Activated naive CD8-positive, alpha-beta T cell treated with anti-CD3 and anti-CD28 coated beads for 36 hours (primary cell): ENCODE measurements at places on chromosomes 7 and 10.

DNA sequence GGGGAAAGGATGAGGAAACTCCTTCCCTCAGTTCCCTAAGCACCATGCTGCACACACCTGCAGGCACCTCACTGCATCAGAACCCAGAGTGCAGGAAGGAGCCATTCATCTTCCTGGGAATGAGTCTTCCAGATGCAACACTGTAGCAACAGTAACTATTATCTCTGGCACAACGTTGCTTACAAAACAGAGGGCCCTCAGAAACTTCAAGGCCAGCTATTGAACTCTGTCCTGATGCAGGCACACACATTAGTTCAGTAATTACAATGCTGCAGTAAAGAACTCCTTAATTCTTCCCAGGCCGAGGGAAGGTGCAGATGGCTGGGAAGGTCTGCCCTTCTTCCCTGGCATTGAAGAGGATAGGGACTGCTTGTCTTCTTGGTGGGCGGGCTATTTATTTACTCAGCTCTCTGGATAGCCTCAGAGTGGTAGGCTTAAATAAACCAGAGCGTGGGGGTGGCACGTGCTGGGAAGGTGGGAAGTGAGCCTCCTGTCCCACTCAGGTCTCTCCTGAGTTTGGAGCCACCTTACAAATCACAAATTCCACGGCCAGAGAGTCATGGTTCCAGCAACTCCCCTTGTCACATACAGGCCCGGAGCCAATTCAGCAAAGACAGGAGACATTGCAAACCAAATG is 125.1 kb upstream of the JCAD start:
- no peak for DNase-seq

DNA sequence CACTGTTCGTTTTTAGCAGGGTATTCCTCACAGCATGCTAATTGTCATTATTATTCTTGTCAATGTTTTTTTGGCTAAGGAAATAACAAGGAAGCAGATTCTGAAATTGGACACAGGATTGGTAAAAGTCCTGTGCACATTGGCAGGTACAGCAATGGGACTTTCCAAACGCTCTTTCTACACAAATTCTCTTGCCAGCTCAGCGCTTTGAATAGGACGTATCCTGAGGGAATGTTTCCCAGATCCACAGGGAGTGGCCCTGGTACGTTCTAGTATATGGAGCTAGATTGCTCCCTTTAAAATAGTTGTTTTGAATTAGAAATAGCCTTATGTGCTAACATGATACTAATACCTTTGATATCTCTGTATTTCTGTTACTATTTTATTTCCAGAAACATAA is 82.8 kb upstream of the GRB10 start:
- no peak for DNase-seq

DNA sequence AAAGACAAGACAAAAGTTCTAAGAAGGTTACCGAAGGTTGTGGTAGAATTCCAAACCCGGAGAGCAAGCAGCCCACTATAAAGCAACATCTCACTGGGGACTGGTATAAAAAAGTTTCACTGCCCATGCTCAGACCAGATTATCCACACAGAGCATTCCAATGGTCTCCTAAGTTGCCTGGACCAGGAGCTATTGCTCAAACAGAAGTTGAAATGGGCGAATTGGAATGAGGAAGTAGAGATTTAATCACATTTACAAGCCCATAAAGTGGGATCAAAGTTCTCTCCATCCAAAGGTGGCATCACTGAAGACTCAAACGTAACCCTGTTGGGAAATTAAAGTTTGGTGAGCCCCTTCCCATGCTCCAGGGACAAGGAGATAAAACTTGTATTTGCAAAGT is 19.8 kb downstream of the OR2F1 start:
- no peak for DNase-seq

DNA sequence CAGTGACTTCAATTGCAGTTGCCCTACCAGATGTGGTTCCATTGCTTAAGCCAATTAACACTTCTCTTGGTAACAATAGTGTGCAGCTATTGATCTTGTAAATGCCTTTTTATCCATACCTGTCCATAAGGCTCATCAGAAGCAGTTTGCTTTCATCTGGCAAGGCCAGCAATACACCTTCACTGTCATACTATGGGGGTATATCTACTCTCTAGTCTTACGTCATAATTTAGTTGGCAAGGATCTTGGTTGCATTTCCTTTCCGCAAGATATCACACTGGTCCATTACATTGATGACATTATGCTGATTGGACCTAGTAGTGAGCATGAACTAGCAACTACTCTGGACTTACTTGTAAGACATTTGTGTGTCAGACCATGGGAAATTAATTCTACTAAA is 17.7 kb upstream of the ZNF365 start:
- no peak for DNase-seq

- DNase-seq: no peak
Observed at GRCh38 chr7:39073432-39073831, 95.7 kb downstream of the POU6F2 start.

- DNase-seq: no peak
Observed at GRCh38 chr7:136049117-136049516, 72.0 kb upstream of the MTPN start.

DNA sequence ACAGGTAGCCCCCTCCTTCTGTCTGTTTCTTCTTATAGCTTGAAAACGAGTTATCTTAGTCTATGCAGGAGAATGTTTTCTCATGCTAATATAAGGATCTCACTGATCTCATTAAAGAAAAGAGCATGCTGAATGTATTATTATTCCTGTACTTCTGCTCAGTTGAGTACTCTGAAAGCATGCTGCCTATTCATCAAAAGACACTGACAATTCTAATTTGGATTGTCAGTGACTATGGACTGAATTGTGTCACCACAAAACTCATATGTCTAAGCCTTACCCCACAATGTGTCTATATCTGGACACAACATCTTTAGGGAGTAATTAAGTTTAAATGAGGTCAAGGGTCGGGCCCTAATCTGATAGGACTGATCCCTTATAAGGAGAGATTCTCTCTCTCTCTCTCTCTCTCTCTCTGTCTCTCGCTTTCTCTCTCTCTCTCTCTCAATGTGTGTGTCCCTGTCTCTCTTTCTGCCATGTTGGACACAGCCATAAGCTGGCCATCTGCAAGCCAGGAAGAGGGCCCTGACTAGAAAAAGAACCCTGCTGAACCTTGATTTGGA is 98.4 kb downstream of the GNAT3 start:
- no peak for DNase-seq

- no peak for DNase-seq
Observed at GRCh38 chr10:15461353-15462108, 90.4 kb upstream of the FAM171A1 start.

GRCh38 chr7:36129048-36129534 is 24.0 kb upstream of the EEPD1 start:
- DNase-seq: no peak

DNA sequence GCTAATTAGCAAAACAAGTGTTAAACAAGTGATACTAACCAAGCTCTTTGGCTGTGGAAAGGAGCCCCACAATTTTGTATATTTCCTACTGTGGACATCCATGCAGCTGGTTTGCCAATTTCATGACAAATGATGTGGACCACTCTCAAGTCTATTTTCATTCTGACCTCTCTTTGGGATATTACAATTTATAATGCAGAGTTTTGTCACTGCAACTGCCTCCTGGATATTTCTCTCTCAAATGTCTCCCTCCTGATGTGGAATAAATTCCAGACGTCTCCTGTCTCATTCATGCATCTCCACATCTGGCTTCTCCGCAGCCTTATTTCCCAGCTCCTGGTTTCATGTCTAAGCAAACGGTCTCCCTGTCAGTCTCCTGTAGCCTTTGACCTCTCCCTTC is 80.6 kb upstream of the RHEB start:
- DNase-seq: no peak

GRCh38 chr10:116915340-116915739 is 66.0 kb downstream of the ENO4 start:
- DNase-seq: no peak

GRCh38 chr7:24025094-24025493 is 258.9 kb upstream of the NPY start:
- no peak for DNase-seq

GRCh38 chr10:28995497-28995896 is 293.4 kb upstream of the LYZL1 start:
- DNase-seq: no peak

GRCh38 chr10:48608279-48608681 is 3.4 kb upstream of the ARHGAP22 start:
- peak; percentile 20 for DNase-seq

DNA sequence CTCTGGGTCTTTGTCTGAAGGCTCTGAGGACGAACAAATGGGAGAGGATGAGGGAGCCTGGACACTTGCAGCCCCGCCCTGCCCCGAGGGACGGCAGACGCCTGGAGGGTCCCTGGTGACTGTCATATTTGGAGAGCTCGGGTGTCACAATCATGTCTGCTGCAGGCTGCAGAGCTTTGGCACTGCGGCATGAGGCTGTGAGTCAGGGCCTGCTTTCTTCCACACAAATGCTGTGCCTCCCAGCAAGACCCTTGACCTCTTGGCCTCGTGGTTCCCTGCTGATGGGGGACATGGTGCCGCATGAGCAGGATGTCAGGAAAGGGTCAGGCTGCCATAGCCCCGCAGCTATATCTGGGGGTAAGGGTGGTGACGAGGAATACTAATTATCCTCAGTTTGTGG is 64.9 kb upstream of the PPIF start:
- no peak for DNase-seq

DNA sequence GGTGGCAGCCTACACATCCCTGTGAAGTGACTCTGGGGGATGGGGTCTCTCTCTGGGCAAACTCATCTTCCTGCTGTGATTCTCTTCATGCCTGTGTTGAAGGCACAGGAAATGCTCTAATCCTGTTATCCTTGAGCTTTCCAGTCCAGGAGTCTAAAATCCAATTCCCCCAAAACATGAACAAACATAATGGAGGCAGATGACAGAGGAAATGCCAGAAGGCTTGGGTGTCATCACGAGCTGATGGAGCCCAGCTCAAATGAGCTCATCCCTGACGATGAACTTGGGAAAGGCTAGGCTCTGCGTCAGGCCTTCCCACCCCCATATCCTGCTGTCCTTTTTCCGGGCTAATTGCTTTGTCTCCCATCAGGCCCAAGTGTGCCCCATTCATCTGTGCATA is 165.9 kb upstream of the PODXL start:
- no peak for DNase-seq

DNA sequence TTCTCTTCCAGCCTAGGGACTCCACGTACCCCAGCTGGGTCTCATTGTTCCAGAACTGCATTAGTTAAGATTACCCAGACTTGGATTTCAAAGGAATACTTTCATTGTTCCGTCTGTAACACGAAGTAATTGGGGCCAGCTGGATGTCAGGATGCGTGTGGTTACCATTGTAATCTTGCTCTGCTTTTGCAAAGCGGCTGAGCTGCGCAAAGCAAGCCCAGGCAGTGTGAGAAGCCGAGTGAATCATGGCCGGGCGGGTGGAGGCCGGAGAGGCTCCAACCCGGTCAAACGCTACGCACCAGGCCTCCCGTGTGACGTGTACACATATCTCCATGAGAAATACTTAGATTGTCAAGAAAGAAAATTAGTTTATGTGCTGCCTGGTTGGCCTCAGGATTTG is 21.0 kb downstream of the LRRC17 start:
- DNase-seq: no peak

DNA sequence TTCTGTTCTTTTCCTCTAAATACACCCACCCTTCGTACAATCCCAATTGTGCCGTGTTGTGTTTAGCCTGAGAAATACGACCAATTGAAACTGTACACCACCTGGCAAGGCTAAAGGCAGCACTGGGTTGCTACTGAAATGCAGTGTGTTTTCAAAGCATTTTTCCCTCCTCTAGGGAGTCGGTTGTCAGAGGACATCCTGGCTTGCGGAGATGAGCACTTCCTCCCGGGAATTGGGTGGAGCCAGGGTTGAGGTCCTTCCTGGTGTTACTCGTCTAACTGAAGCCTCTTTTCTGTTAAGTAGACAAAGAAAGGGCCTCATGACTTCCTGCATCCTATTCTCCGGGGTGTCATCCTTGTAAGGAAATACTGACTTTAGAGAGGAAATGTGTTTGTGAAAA is 133.5 kb downstream of the MTPAP start:
- DNase-seq: no peak

DNA sequence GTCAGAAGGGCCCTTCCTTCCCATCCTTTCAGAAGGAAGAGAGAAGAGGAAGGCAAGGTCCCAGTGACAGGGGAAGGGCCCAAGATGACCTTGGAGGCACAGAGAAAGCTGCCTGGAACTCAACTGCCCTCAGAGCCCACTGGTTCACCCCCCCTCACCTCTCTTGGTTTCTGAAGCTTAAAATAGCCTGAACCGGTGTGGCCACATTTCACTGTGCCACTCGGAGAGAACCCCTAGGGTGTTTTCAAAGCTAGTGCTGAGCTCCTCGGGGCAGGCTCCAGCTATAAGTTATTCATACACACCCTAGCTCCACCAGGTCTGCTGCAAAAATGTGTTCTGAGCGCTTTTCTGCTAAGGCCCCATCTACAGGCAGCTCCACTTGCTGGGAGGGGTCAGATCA is 60.9 kb upstream of the ADRB1 start:
- no peak for DNase-seq

DNA sequence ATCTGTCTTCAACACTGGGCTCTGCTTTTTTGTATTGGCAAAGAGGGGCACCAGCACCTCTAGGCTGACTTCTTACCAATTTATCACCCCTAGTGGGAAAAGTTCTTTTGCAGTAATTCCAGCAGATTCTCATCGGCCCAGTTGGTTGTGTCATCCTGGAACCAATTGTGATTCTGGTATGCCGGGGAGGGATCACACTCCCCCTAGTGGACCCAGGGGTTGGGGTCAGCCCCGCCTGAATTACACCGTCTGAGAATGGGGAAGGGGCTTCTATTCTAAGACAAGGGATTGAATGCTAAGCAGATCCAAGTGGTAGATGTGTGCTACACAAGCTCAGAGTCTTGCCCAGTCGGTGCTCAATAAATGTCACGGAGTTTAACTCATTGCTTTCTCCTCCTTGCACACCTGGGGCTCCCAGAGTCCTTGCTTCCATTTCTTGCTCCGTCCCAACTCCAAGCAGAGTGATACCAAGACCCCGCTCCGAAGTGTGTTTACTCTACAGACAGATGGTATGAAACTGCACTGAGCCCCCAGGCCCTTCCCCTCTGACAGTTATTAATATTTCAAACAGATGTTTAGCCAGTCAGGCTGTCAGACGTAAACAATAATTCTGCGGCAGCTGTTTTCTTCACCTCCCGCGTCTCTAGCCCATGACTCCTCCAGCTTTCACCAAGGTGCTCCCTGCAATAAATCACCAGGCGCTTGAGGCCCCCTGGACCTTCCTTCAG is 71.9 kb downstream of the C10orf105 start:
- no peak for DNase-seq

GRCh38 chr10:47028466-47028865 is 117.2 kb downstream of the PTPN20 start:
- no peak for DNase-seq

GRCh38 chr7:50718876-50719275 is 63.8 kb downstream of the GRB10 start:
- no peak for DNase-seq

- no peak for DNase-seq
Observed at GRCh38 chr10:102639537-102639936, 4.7 kb upstream of the TRIM8 start.

GRCh38 chr10:132521041-132521465 is 16.5 kb upstream of the INPP5A start:
- no peak for DNase-seq

DNA sequence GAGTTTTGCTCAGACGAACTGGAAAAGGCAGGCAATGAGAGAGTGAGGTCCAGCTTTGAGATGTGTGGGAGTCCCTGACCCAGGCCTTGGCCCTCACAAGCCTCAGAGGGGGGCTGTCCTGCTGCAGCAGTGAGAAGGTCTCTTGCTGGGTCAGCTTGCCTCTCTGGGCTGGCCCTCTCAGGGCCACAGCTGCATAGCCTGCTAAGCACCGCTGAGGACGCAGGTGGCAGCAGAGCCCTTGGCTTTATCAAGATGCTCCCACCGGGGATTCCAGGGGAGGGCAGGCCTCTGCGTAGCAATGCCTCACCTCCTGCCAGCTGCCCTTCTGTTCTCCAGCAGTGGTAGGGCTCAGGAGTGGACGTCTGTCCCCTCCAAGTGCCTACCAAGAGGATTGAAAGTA is 128.7 kb downstream of the COBL start:
- DNase-seq: no peak
